Nucleus accumbens (tissue), 56 donors: ENCODE measurements at places on chromosomes 2 and 18.

GRCh38 chr2:200054681-200055468, 99.5 kb downstream of the MAIP1 start:
- no peak for DNase-seq

- DNase-seq: no peak
Observed at GRCh38 chr2:108616751-108617161, 82.5 kb downstream of the LIMS1 start.

- DNase-seq: no peak
Observed at GRCh38 chr18:30334781-30335180, 707.8 kb downstream of the DSC3 start.

- no peak for DNase-seq
Observed at GRCh38 chr2:134136731-134137130, 117.1 kb upstream of the MGAT5 start.

DNA sequence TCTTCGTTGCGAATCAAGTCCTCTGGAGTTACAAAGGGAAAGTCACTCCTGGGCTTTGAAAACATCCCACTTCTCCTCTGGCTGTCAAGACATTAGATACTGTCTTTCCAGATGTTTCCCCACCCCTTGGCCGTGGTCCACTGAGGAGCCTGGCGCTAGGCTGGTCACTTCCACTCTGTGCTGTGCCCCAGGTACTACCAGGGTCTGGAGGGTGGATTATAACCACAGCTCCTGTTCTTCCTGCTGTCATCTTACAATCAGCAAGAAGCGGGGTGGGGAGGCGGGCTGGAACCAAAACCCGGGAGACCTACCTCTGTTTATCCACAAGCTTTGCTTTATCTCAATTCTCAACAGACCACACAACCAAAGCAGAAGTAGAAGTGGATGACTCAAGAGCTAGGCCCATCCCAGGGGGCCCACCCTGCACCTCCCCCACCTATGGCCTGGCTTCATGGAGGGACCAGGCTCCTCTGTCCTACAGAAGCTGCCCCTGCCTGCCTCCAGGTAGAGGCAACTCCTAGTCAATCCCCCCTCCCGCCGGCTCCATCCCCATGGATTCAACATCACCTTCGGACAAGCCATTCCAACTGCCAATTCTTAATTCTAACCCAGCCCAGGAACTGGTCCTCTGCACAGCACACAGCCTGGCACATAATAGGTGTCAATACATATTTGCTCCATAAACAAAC, 17.8 kb downstream of the SMAD7 start:
- no peak for DNase-seq

- no peak for DNase-seq
Observed at GRCh38 chr2:37344453-37345361, at the start of gene QPCT. QPCT (plus strand) TSS chr2:37344630; CDS start chr2:37344732, 102 bp downstream.

DNA sequence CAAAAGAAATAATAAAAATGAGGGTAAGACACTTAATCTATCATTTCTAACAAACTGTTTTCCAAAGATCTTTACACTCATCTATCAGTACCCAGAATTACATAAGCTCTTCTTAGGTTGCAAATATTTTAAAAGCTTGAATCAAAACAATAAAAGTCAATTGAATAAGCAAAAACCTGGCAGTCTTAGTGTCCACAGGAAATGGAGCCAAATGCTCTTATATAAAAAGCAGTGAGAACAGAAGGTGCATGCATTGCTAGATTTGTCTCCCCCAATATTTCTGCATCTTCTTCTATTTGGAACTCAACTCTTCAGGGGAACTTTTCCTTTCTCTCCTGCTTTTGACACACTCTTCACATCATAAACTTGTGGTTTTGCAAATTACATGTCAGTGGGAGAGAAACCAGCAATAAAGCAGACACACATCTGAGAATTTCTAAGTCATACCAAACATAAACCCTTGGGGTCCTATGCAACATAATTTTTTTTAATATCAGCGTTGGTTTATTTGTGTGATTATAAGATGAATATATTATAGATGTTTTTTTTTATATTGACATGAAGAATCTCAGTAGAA, 343.9 kb upstream of the ACVR2A start:
- DNase-seq: no peak

DNA sequence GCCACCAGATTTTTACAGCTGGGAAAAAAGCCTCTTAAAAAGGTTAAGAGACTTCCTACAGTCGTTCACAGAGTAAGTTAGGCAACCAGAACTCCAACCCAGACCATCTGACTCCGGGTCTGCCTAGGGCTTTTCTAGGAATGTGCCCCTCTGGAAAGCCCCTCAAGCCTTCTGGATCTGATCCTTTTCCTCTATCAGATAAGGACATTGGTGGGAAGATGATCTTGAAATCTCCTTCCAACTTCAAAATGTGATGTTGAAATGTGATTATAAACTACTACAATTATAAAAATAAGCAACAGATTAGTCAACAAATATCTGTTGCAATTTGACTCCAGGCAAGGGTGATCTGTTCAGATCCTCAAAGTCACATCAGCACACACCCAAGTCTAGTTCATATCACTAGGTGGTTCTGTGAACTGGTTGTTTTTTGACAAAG, 270.4 kb downstream of the ARHGAP15 start:
- no peak for DNase-seq

GRCh38 chr2:141927536-141927935, 203.3 kb downstream of the LRP1B start:
- no peak for DNase-seq

GRCh38 chr2:215454519-215455246, 18.8 kb upstream of the FN1 start:
- DNase-seq: no peak

GRCh38 chr2:206203331-206203730, 43.6 kb downstream of the EEF1B2 start:
- no peak for DNase-seq

GRCh38 chr2:234502285-234502918, 5.5 kb upstream of the ARL4C start:
- no peak for DNase-seq

- no peak for DNase-seq
Observed at GRCh38 chr2:150358468-150358807, 129.0 kb downstream of the RND3 start.

GRCh38 chr2:134359367-134360081, 105.7 kb downstream of the MGAT5 start:
- no peak for DNase-seq

GRCh38 chr2:197010200-197011020, 83.9 kb upstream of the PGAP1 start:
- DNase-seq: no peak

GRCh38 chr2:147224070-147224469, 620.8 kb upstream of the ACVR2A start:
- no peak for DNase-seq

- no peak for DNase-seq
Observed at GRCh38 chr2:120224256-120224655, 1.1 kb upstream of the TMEM185B start.

DNA sequence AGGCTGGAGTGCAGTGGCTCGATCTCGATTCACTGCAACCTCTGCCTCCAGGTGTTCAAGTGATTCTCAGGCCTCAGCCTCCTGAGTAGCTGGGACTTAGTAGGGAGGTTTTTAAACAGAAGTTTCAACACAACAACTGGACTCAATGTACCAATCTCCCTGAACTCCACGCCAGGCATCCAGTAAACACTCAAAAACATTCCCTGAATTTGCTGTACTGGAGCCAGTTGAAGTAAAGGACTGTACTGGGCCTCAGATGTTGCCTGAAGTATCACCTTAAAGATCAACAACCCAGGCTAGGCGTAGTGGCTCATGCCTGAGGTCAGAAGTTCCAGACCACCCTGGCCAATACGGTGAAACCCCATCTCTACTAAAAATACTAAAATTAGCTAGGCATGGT, 22.4 kb downstream of the RAB1A start:
- DNase-seq: no peak

- DNase-seq: no peak
Observed at GRCh38 chr18:23238651-23239349, 103.5 kb downstream of the CABLES1 start.

- no peak for DNase-seq
Observed at GRCh38 chr2:108923019-108923700, 65.9 kb downstream of the EDAR start.

- no peak for DNase-seq
Observed at GRCh38 chr18:69878213-69878933, 69.3 kb downstream of the CD226 start.

- DNase-seq: no peak
Observed at GRCh38 chr18:8959551-8960135, 142.9 kb upstream of the NDUFV2 start.

GRCh38 chr2:45713591-45713990, 62.1 kb downstream of the PRKCE start:
- no peak for DNase-seq

- no peak for DNase-seq
Observed at GRCh38 chr2:57891086-57891712, 155.4 kb upstream of the VRK2 start.

- DNase-seq: no peak
Observed at GRCh38 chr18:59022167-59022945, 117.3 kb upstream of the SEC11C start.

DNA sequence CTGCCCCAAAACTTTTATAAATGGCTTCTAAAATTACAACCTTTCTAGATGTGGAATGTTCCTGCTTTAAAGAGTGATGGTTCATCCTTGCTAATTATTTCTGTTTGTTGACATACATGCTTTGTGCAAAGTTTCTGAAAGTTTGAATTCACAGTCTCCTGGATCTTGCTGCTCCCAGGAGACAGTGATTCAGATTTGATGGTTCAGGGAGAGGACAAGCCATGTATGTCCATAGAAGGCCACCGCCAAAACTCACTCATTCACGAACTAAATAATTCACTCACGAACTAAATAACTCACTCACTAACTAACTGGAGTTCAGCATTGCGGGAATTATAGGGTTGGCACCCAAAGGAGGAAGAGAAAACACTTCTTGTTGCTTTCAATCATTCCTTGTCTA, 416.5 kb upstream of the ZEB2 start:
- no peak for DNase-seq

DNA sequence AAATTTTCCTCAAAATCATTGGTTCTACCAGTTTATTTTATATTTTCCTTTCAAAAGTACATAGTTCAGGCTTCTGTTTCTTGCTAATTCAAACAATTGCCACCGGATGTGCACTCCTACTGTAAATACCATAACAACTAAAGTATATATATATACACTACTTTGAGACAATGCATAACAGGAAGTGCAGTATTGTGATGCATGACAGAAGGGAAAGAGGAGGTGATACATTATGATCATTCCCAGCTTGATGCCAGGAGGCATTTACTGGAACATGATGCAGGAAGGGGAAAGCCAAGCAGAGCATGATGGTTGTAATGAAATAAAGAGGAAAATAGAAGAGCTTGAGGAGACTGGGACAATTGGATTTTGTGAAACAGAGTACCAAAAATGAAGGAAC, 215.2 kb upstream of the NT5C1B start:
- no peak for DNase-seq

DNA sequence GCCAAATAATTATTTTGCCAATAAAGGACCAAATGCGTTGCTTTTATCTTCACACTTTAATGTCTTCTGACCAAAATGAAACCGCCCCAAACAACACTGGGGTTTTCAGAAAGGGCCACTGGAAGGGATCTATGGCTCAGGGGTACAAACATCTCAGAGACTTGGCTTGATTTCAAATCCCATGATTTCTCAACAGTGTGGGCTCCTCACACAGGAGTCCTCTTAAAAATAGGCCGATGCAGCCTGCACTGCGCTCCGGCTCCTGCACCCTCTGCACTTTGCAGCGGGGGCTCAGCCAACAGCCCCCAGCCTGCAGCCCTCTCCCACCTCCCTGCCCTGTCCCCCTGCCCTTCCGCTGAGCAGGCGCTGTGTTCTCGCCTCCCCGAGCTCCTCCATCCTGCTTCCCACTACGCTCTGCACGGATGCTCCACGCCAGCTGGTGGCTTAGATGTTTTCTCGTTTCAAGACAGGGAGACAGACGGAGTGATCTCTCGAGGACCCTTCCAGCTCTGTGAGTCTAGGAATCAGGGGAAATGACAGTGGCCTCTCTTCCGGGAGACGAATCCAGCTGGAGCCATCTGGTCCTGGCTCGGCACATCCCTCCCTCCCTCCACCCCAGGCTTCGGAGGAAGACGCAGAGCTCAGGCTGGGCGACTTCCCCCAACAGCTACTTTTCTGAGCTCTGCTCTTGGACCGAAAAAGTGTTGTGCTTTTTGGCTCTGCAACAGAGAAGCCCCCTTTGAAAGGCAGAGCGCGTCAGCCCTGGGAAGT, 71.4 kb downstream of the KCNF1 start:
- DNase-seq: no peak

GRCh38 chr2:10022041-10022421, 21.3 kb upstream of the KLF11 start:
- no peak for DNase-seq

GRCh38 chr2:112601754-112602153, 17.3 kb downstream of the CHCHD5 start:
- DNase-seq: no peak

GRCh38 chr2:128250229-128251025, 68.2 kb downstream of the HS6ST1 start:
- no peak for DNase-seq
